Activated CD4-positive, alpha-beta T cell treated with anti-CD3 and anti-CD28 coated beads for 4 hours (primary cell): ENCODE measurements at places on chromosomes 16 and 17.

GRCh38 chr17:44187131-44187899 is 543 bp downstream of the TMUB2 start:
- no peak for DNase-seq

- DNase-seq: no peak
These were observed 220.0 kb downstream of the ZNF423 start for GRCh38 chr16:49635591-49636581.

- no peak for DNase-seq
These were observed 5.6 kb upstream of the TBX2 start for GRCh38 chr17:61393904-61394629.

- DNase-seq: no peak
These were observed 364.9 kb upstream of the PMFBP1 start for GRCh38 chr16:72536723-72537435.

DNA sequence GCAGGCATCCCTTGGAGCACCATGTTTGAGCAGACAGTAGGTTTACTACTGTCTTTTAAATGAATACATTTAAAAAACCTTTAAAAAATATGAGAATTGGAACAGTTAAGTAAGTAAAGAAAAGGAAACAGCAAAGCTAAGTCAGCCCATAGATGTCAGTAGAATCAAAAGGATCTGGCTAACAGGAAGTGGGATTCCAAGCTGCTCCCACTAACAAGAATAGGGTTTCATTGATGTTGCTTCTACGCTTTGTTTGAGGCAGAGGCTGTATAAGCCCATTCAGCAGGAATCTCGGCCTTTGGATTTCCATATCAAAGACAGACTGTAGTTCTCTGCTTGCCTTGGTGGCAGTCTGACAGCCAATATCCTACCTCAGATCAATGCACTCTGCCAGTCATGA is 122.9 kb upstream of the ELAC2 start:
- DNase-seq: no peak

DNA sequence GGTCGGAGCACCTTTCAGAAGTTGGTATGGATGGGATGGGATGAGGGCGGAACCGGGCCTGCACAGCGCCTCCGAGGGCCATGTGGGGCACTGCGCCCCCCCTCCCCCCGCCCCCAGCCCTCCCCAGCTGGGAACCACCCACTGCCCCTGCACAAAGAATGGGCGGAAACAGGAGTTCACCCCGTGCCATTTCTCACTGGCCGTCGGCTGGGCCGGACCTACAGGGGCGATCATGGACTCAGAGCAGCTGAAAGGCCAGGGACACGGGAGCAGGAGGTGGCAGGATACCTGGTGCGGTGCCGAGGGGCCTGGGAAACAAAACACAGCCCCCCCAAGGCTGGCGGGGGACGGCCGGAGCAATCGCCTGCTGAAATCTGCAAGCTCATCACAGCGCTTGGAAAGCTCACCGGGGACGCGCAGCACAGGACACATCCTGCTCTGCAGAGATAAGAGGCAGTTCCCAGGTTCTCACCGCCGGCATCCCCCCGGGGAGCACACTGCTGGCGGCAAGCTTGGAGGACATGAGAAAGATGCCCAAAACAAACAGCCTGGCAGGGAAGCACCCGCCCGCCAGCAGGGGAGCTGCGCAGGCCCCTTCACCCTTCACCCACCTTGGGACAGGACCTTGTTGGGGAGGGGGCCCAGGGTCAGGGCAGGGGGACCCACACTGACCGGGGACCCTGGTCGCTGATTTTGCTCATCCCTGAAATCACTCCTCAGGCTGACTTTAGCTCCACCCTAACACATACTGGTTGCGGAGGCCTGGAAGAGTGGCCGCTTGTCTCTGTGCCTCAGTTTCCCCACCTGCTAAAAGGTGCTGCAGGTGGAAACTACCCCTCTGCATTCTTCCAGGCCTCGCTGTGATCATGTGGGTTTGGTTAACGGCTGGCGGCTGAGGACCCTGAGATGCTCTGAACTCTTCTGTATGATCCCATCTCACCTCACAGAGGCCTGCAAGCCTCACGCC is 263.9 kb downstream of the C16orf95 start:
- no peak for DNase-seq

DNA sequence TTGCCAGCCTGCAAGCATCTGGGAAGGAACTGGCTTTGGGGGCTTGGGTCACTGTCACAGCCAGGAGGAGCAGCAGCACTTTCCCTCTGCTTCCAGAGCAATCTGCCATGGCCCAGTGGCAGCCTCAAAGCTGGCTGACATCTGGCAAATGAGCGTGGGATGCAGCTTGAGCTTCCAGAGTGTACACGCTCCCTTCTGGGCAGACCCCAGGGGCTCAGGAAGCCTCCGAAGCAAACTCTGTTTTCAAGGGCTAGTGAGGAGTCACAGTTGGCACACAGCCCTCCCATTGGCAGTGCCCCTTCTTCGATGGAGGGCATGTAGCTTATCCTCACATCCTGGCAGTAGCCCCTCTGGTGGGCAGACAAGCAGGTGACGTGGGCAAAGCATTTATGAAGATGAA is 249.6 kb downstream of the ENGASE start:
- no peak for DNase-seq

DNA sequence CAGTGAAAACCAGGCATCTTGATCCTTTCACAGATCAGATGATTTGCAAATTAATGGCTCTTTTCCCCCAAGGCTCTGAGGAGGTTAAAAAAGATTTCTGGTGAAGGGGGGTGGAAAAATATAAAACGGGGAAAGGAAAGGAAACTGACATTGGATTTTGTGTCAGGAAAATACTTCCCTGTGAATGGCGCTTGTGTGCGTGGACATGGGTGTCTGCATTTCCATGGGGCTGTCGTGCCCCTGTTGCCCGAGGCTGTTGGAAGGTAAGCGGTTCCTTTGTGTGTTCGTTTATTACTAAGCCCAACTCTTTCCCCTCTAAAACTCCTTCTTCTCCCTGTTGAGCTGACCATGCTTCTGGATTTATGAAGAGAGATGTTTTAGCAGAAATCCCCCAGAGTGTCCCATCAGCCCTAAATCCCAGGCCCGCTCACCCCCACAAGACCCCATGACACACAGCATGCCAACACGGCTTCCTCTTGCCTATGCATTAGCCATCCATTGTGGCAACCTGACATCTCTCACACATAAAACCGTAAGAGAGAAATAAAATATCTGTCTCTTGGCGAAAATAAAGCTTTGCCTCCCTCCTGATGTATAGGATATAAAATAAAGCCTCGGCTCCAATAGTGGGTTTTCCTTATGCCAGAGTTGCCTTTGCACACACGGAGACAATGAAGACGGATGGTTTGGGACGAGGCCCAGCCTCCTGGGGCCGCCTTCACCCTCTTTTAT is 7.3 kb upstream of the LHX1 start:
- DNase-seq: no peak

- no peak for DNase-seq
These were observed 11.2 kb downstream of the IRF8 start for GRCh38 chr16:85909932-85910853.

- no peak for DNase-seq
These were observed 6.4 kb downstream of the PDK2 start for GRCh38 chr17:50101346-50102163.

DNA sequence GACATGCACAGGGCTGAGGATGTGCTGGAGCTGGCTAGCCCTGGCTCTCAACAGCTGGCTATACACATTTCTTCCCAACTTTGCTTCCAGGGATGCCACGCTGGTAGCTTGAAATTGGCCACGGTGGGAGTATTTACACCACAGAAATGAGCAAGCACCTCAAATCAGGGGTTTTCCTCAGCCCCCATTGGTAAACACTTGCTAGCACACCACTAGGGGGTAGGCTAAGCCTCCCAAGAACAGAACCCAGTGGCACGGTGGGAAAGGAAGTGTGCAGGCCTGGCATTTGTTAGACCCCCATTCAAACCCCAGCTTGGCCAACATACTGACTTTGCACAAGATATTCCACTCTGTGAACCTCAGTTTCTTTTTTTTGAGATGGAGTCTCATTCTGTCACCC is 12.9 kb downstream of the DRC3 start:
- no peak for DNase-seq

DNA sequence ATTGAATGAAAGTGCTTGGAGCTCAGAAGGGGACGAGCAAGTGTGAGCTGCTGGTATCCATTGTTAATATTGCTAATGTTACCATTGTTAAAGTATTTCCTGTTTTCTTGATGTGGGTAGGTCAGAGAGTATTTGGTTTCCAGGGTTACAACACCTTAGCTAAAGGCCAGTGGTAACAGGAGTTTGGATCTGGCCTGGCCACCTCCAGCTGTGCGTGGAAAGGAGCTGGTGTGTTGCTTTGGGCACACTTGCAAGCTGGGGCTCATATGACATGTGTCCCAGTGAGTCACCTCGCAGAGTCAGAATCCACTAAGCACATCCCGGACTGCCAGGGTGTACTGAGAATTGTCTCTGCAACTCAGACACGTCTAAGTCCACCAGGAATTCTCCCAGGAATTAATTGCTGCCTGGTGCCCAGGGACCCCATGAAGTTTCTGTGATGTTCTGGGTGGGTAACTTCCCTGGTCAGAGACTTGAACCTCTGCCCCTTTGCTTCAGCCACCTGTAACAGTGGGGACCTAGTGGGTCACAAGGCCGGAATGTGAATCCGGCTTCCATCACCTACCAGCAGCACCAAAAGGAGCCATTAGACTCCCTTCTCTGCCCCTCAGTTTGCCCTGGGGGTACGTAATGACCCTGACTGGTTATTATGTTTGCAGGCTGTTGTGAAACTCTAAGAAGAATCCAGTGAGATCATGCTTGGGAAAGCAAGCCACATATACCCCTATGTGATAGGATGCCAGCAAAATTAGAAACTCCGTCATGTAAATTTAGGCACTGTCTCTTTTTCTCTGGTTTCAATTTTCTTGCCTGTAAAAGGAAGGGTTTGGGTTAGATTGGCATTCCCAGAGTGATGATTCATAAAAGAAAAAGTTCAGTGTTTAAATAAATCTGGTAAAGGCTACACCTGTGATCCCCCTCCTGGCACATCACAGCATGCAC is 12.8 kb downstream of the SLC6A2 start:
- DNase-seq: no peak

DNA sequence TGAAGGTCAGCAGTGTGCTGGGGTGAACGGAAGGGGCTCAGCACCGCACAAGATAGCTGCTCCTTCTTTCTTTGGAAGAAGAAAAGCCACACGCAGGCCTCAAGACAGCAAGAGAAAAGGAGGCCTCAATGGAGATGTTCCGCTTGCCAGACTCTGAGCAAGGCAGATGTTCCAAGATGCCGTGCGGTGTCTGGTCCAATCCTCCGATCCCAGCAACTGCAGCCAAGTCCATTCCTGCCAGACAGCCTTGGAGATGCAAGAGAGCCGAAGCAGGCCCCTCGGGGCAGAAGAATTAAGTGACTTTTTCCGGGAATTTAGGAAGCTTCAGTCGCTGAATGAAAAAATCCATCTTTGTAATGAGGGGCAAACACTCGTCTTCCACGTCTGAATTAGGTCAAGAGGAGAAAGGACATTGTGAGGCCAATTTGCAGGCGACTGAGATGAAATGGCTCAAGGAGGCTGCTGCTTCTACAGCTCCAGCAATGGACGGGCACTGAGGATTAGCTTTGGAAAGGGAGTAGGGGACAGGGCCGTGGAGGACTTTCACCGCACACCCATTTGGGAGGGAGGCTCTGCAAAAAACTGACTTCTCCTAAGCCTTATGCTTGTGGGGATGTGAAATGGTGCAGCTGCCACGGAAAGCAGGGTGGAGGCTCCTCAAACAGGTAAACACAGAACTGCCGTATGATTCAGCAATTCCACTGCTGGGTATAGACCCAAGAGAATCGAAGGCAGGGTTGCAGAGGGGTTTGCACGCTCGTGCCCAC is 44.7 kb downstream of the RPH3AL start:
- DNase-seq: no peak

- peak; percentile 35 for DNase-seq
These were observed 7.6 kb downstream of the SNN start for GRCh38 chr16:11675561-11676511.

DNA sequence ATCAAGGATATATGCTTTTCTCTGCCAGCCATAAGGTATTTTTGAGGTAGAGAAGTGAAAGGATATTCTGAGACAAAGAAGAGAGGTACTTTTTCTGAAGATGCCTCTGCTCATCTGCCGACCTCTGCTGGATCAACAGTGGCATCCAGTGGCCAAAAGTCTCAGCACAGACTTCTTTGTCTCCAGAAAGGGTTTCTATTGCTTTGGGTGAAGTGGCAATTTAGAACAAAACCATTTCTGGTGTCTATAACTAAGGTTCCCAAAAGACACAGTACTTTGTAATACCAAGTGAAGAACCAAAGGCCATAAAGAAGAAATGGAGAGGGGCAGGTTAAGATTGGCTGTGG is 155.2 kb upstream of the C17orf78 start:
- peak; percentile 11 for DNase-seq

DNA sequence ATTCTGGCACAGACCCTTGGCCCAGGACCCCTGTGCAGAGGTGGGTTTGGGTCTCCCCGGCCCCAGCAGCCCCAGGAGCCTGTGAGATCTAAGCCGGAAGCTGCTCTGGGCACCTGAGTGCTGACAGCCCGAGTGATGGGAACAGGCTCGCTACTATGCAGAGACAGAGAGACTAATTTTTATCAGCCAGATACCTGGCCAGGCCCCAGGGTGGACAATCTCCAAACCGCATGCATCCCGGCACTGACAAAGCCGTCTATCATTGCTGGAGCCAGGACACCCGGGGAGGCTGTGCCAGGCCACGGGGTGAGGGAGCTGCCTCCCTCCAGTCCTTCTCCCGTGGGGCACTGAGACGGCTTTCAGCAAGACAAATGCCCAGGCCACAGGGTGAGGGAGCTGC is 25.0 kb downstream of the CBFA2T3 start:
- DNase-seq: no peak

GRCh38 chr16:47037396-47037745 is 63.9 kb upstream of the DNAJA2 start:
- peak; percentile 16 for DNase-seq

- DNase-seq: no peak
These were observed 164.1 kb downstream of the SEC14L1 start for GRCh38 chr17:77304746-77305473.

DNA sequence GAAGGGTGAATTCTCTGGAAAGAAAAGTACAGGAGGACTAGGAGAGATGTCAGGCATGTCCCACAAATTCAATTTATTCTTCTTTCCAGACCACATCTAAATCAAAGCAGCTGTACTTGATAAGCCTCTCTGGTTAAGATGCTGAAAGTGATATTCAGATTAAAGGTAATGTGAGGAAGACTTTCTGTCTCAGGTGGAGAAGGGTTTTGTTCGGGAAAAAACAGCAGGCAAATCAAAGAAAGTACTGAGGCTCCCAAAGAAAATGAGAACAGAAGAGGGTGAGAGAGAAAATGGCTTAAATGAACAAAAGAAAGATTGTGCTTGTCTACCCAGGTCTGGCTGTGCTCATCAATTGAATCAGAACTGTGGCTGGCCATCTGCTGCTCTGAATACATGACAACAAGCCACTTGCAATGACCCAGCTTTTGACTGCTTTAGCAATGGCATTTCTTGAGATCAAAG is 55.6 kb downstream of the MMD start:
- no peak for DNase-seq

- DNase-seq: no peak
These were observed 6.3 kb downstream of the CREBBP start for GRCh38 chr16:3874242-3874641.

DNA sequence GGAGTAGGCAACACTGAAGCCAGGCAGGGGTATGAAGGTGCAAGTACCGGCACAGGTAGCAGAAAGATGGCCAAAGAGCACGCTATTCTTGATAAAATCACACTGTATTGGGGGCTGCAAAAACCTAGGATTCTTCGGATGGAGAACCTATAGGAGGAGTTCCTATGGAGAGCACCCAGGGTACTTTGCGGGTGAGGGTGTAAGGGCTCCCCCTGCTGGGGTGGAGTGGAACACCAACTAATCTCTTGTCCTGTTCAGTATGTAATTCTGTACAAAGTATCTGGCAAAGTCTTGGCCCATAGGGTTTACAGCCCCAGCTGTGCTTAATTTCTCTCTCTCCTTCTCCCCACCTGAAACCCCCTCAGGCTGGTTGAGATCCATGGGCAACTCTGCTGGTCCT is 393.1 kb upstream of the ASIC2 start:
- peak; percentile 8 for DNase-seq
